CD4-positive, CD25-positive, alpha-beta regulatory T cell (primary cell): ENCODE measurements at places on chromosomes 11 and 22. TPM values are rescaled to one million over a fixed set of nuclear protein-coding genes. Genes with fewer than 3 reads are reported as not detected.
A peak's percentile ranks its signal among the peaks of the same experiment; 100 is the strongest.

The PAMR1 gene
- total RNA-seq, result not detected

The SPI1 gene
- 0.57 TPM for total RNA-seq

The TNNT3 gene
- total RNA-seq, result 19.4 TPM

DNA sequence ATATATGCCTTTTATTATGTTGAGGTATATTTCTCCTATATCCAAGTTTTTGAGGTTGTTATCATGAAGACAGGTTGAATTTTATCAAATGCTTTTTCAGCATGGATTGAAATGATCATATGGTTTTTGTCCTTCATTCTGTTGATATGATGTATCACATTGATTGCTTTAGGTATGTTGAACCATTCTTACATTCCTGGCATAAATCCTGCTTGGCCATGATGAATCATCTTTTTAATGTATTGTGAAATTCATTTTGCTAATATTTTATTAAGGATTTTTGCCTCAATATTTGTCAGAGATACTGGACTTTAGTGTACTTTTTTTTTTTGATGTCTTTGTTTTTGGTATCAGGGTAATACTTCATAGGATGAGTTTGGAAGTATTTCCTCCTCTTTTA, 283.8 kb upstream of the C11orf87 start:
- no peak for DNase-seq
- H3K36me3 ChIP-seq, result no peaks in the 10 kb centered on the region
- H3K27ac ChIP-seq, result no peak overlapping the region
- no peak overlapping the region for H3K4me3 ChIP-seq

The BTBD18 gene
- not detected for total RNA-seq

GRCh38 chr11:71267807-71268421, 15.5 kb upstream of the SHANK2 start:
- DNase-seq, result no peak
- no peak overlapping the region for H3K4me3 ChIP-seq
- H3K27ac ChIP-seq, result no peak overlapping the region

DNA sequence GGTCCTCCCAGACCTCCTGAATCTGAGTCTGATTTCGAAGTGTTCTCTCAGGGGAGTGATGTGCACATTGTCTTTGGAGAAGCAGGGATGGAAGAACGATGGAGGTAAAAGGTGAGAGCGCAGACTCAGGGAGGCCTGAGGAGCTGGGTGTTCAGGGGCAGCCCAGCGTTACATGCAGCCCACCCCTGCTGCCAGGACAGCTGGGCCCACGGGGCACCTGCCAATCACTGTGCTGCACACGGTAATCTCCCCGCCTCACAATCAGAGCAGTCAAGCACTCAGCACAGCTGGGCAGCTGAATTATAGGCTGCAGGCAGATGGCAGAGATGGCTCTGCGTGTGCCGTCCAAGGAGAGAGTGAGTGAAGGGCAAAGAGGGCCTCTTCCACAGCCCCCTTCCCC, 17.9 kb upstream of the HTR3A start:
- H3K4me3 ChIP-seq, result no peak overlapping the region
- no peak for DNase-seq
- no peak overlapping the region for H3K27ac ChIP-seq
- H3K36me3 ChIP-seq, result no peaks in the 10 kb centered on the region

The RBX1 gene
- total RNA-seq, result 40.8 TPM

DNA sequence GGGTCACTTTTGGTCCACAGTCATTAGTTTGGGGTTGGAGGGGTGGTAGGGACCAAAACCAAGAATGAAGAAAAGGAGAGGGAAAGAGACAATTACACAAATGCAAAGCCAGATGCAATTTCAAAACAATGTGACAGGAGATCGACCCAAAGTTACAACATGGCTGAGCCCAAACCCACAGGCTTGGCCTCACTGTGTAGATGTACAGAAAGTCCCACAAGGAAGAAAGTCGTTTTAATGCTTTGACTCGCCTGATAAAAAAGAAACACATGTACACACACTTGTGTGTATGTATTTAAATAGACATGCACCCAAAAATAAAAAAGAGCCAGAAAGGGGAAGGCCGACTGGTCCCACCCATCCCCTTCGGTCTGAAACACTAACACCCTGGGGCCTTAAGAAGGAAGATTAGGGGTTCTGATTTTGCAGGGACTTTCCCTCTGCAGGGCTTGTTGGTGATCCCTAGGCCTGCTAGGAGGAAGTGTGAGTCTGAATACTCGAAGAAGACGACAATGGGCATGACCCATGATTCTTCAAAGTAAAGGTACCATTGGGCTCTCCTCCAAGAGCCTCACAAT, 104.1 kb downstream of the ETS1 start:
- peak overlapping the region; percentile 97 for H3K27ac ChIP-seq
- H3K4me3 ChIP-seq, result peak overlapping the region; percentile 76
- no peak for DNase-seq
- H3K4me1 ChIP-seq, result peaks cover 99% of the 10 kb centered on the region
- H3K27me3 ChIP-seq, result no peaks in the 10 kb centered on the region
- H3K36me3 ChIP-seq, result peaks cover 97% of the 10 kb centered on the region

- no peaks in the 10 kb centered on the region for H3K36me3 ChIP-seq
- H3K27me3 ChIP-seq, result peaks cover 4% of the 10 kb centered on the region
- no peaks in the 10 kb centered on the region for H3K4me1 ChIP-seq
- no peak for DNase-seq
Observed at GRCh38 chr11:69575296-69576068, 65.5 kb upstream of the CCND1 start.

- no peak for DNase-seq
- no peak overlapping the region for H3K27ac ChIP-seq
- H3K36me3 ChIP-seq, result no peaks in the 10 kb centered on the region
- no peak overlapping the region for H3K4me3 ChIP-seq
Observed at GRCh38 chr11:61682093-61682732, 2.0 kb downstream of the DAGLA start.

DNA sequence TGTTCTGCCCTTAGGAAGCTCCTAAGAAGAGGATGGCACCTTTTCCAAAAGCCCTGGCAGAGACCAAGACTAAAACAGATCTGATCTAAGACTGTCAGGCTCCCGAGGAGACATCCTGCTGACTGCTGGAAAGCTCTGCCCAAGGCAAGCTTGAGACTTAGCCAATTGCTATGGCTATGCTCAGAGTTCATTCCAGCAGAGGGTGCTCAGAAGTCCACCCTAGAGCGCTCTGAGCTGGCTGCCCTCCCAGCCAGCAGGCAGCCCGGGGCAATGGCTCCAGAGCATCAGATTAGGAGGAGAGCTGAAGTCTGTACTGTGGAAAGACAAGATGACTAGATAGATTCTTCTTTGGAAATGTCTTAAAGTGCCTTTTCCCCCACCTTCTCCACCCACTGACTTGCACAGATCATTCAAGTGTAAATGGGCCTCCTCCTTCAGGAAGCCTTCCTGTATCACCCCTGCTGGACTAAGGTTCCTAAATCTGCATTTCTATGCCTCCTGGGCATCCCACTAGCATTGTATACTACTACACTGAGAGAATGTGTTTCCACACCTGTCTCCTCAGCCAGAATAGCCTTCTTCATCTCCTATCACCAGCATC, 23.4 kb downstream of the LRRC55 start:
- DNase-seq, result no peak
- no peak overlapping the region for H3K27ac ChIP-seq
- no peaks in the 10 kb centered on the region for H3K4me1 ChIP-seq
- H3K27me3 ChIP-seq, result no peaks in the 10 kb centered on the region

DNA sequence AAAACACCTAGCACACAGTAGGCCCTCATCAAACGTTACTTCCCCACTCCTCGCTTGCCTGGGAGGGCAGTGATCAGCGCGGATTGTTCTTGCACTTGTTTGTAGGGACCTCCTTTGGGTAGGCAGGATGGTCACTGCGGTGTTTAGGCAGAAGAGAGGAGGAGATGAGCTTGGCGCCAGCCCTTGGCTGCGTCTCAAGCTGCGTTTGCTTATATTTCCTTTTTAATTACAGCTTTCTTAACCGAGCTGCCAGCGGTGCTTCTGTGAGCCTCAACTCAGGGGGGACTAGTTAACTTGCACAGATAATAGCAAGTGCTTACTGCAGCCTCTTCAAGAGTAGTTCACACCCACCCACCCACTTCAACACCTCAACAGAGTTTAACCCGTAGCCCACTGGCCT, 15.1 kb downstream of the IFT27 start:
- no peak overlapping the region for H3K4me3 ChIP-seq
- H3K27ac ChIP-seq, result no peak overlapping the region
- no peaks in the 10 kb centered on the region for H3K27me3 ChIP-seq

DNA sequence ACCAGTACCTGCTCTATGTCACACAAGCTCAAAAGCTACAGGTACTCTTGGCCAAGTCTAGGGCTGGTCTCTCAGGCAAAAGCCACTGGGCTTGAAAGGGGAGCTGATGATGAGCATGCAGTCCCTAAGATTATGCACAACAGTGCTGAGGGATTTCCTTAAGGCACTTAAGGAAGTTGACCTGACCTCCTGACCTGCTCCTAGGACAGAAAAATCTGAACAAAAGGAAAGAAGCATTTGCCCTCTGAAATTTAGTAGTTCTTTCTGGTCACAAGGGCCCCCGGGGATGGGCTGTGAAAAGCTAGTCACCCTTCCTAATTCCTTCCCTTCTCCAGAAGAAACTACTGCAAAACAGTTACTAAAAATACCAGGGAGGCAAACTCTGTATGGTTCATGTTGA, 83.6 kb upstream of the PHOX2A start:
- H3K27ac ChIP-seq, result no peak overlapping the region
- no peaks in the 10 kb centered on the region for H3K27me3 ChIP-seq
- no peak overlapping the region for H3K4me3 ChIP-seq
- peaks cover 12% of the 10 kb centered on the region for H3K36me3 ChIP-seq
- DNase-seq, result no peak

- H3K27ac ChIP-seq, result no peak overlapping the region
- no peaks in the 10 kb centered on the region for H3K36me3 ChIP-seq
- DNase-seq, result no peak
- no peaks in the 10 kb centered on the region for H3K27me3 ChIP-seq
- no peak overlapping the region for H3K4me3 ChIP-seq
- H3K4me1 ChIP-seq, result no peaks in the 10 kb centered on the region
Observed at GRCh38 chr11:134453441-134453840, 41.4 kb upstream of the B3GAT1 start.

- no peaks in the 10 kb centered on the region for H3K27me3 ChIP-seq
- peak; percentile 75 for DNase-seq
- no peaks in the 10 kb centered on the region for H3K4me1 ChIP-seq
- H3K36me3 ChIP-seq, result no peaks in the 10 kb centered on the region
Observed at GRCh38 chr22:23984430-23984829, 4.5 kb downstream of the GSTT2 start.

DNA sequence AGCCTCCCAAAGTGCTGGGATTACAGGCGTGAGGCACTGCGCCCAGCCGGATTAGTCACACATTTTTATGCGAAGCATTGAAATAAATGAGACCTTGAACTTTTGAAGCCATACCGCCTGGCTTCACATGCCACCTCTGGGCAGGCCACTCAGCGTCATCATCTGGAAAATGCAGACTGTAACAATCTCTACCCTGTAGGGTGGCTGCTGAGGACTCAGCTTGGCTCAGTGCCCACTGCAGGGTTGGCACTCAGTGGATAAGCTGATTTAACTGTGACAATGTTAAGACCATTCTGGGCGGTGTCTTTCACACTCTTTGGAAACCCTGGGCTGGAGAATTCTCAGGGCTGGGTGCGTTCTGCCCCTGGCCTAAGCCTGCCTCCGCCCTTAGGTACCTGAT, 8.5 kb downstream of the SH3BP1 start:
- peaks cover 87% of the 10 kb centered on the region for H3K36me3 ChIP-seq
- H3K4me1 ChIP-seq, result peaks cover 9% of the 10 kb centered on the region
- no peak overlapping the region for H3K4me3 ChIP-seq
- DNase-seq, result no peak
- no peak overlapping the region for H3K27ac ChIP-seq
- H3K27me3 ChIP-seq, result no peaks in the 10 kb centered on the region

The TIGD3 gene
- total RNA-seq, result 0.37 TPM

GRCh38 chr11:115521825-115522224, 17.6 kb upstream of the CADM1 start:
- H3K4me3 ChIP-seq, result no peak overlapping the region
- peaks cover 2% of the 10 kb centered on the region for H3K27me3 ChIP-seq
- H3K4me1 ChIP-seq, result no peaks in the 10 kb centered on the region
- DNase-seq, result no peak
- H3K36me3 ChIP-seq, result no peaks in the 10 kb centered on the region
